H1 (cell line): ENCODE measurements at places on chromosomes 7 and 10. TPM values are rescaled to one million over a fixed set of nuclear protein-coding genes. Genes with fewer than 3 reads are reported as not detected.

Gene TMEM176A
- 0.90 and 1.3 TPM in 2 replicates for total RNA-seq

Gene OGDHL
- total RNA-seq, result 16.3 and 16.6 TPM in 2 replicates

DNA sequence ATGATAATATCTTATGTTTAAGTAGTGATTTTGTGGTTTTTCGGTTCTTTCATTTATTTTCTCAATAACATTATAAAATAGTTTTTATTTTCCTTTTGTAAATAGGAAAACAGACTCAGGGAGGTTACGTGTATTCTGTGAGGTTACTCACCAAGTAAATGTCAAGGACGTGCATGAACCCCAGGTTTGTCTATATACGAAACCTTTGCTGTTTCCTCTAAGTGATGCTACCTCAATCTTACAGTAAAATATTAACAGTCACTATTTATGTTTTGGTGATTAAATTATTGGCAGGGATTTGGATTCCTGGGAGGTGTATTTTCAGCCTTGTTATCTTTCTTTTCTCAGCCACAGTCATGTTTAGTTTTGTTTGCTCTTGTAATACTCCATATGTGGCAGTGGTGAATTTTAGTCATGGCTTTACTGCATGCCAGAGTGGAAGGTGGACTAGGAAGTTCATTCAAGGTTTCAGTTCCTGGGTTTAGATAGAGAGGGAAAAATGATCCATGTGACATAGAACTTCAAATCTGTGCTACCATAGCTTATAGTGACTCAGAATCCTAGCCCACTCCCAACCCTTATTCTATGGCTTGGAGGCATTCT is 139.9 kb downstream of the ARL4A start:
- no peaks in the 10 kb centered on the region for H3K36me3 ChIP-seq
- no peak overlapping the region for H3K27ac ChIP-seq
- no peak overlapping the region for H3K4me3 ChIP-seq
- no peaks in the 10 kb centered on the region for H3K4me1 ChIP-seq

DNA sequence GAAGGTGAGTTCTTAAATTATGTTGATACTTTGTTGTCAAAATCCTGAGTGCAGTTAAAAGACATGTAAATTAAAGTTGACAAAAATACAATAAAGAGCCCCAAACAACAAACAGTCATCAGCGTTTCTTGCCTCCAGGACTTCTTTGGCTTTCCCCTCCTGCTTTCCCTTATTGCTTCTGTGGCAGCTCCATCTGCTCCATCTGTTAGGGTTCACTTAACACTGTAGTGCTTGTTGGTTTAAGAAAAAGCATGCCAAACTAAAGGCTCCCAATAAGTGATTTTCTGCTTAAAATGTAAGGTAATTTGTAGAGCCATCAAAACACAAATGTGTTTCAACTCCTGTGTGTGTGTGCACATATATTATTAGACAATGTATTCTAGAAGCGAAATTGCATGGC is 254.3 kb upstream of the GNAI1 start:
- no peaks in the 10 kb centered on the region for H3K27me3 ChIP-seq
- H3K4me1 ChIP-seq, result no peaks in the 10 kb centered on the region
- no peak overlapping the region for H3K27ac ChIP-seq
- no peaks in the 10 kb centered on the region for H3K36me3 ChIP-seq
- DNase-seq, result no peak

GRCh38 chr7:147078312-147078711 is 961.7 kb downstream of the CNTNAP2 start:
- H3K4me1 ChIP-seq, result no peaks in the 10 kb centered on the region
- no peak for DNase-seq
- no peaks in the 10 kb centered on the region for H3K27me3 ChIP-seq
- no peak overlapping the region for H3K4me3 ChIP-seq
- H3K27ac ChIP-seq, result no peak overlapping the region
- H3K36me3 ChIP-seq, result no peaks in the 10 kb centered on the region
